Skeletal muscle cell (primary cell): ENCODE measurements at places on chromosomes 5 and 9.

DNA sequence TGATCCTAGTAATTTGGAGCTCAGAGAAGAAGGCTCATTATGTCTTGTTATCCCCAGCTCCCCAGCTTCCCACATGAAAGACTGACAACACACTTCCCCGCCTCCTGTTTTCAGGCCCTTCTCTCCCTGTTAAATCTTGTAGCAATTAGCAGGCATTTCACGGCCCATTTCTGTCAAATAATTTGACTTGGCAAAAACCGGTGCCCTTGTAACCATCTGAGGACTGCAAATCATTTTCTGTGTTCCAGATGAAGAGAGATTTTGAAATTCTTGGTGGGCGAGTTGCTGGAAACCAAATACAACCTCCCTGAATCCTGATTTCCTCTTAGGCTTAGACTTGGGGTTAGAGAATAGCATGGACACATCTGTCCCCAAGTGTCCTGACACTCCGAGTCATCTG lies 109.7 kb downstream of the MSX2 start:
- DNase-seq, result no peak

DNA sequence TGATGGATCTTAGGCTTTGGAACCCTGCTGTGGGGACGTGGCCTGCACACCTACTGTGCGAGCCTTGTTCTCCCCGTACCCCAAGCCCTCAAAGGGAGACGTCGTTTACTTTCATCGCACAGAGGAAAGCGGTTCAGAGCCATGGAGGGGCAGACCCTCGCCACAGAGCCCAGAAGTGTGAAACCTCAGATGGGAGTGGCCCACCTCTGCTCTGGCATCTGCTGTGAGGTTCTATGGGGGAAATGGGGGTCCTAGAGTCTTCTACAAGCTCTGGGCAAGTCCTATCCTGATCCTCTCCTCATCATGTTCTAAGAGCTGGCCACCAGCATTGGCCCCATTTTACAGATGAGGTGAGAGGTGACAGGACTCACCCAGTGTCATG lies 3.7 kb upstream of the RNF44 start:
- no peak for DNase-seq

DNA sequence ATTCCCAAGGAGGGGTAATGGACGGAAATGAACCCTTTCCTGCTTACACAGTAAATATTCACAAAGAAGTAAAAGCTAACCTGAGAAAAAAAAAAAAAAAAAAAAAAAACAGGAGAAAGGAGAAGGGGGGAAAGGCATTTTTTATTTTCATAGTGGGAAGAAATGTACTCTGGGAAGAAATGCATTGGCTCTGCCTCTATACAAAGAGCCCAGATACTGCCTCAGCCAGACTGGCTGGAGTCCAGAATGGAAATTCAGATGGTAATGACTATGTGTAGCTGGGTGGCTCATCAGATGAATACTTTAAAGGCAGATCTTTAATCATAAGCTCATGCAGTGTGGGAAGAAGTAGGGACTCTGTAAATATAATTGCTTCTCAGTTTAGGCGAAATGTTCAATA lies 124.9 kb upstream of the ZNF608 start:
- DNase-seq, result no peak

- no peak for DNase-seq
Observed at GRCh38 chr5:109161914-109162683, 247.7 kb downstream of the PJA2 start.

DNA sequence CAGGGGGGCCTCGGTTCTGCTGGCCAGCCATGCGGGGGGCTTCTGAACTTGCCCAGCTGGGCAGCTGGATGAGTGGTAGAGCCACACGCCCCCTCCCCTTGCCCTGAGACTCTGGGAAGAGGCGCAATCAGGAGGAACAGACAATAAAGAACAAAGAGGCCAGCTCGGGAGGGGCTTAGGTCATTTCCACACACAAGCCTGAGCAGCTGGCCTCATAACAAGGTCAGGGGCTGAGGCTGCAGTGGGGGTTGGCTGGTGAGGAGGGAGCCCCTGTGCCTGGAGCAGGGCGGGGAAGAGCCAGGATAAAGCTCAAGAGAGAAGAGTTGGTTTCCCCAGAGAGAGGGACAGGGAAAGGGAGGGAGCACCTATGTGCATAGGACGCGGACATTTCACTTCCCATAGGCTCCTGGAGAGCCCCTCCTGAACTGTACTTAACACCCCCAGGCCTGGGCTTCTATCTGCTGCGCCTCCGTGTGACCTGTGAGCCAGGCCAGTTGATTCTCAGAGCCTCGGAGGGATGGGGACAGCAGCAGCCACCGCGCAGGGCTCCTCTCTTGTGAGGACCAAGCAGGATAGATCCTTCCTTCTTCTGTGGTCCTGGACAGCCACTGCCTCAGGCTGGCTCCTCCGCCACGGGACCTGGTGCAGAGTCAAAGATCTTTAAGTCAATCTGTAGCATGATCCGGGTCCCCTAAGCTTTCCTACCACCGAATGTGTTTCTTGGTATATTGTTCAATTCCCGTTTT lies 75.3 kb upstream of the GGTA1 start:
- no peak for DNase-seq

- DNase-seq, result no peak
Observed at GRCh38 chr5:39055027-39055767, 19.0 kb downstream of the RICTOR start.

GRCh38 chr9:137671196-137671538 lies 52.4 kb downstream of the EHMT1 start:
- DNase-seq, result no peak

- peak; percentile 25 for DNase-seq
Observed at GRCh38 chr5:136781464-136781863, 416.1 kb upstream of the TRPC7 start.

- DNase-seq, result no peak
Observed at GRCh38 chr5:65462139-65462705, 19.5 kb downstream of the ADAMTS6 start.

DNA sequence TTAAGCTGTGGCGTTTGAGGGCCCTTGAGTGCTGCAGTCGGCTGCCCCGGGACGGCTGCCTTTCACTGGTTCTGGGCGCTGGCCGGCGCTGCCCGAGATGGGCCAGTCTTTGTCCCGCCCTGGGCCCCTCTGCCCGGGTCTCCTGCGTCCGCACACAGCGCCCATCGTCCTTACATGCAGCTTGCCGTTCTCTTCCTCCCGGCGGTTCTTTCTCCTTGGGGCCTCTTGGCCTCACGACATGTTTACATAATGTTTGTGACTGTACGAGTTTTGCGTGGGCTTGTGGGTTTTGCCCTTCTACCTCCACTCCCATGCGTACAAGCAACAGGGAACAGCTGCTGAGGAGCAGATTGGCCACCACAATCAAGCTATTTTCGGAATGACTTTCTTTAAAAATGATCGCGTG lies 618 bp downstream of the TNPO1 start:
- peak; percentile 36 for DNase-seq

- no peak for DNase-seq
Observed at GRCh38 chr9:135014311-135015010, 73.0 kb upstream of the OLFM1 start.

DNA sequence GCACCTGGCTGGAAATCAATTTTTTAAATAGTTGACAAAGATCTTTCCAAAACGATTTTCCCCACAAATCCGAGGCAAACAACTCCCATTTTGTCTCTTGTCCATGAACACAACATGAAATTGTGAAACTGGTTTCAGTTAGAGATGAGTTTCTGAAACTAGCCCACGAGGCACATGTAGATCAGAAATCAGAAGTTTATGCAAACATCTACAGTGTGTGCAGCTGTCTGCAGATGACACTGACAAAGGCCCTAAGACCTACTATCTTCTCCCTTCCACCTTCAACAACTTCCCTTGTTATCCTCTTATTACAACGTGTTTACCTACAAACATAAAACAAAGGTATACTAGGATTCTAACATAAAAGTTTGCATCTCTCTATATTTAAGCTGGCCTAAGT lies 183.3 kb downstream of the DIRAS2 start:
- no peak for DNase-seq

GRCh38 chr9:34413231-34413852 lies 36.6 kb upstream of the MYORG start:
- no peak for DNase-seq

DNA sequence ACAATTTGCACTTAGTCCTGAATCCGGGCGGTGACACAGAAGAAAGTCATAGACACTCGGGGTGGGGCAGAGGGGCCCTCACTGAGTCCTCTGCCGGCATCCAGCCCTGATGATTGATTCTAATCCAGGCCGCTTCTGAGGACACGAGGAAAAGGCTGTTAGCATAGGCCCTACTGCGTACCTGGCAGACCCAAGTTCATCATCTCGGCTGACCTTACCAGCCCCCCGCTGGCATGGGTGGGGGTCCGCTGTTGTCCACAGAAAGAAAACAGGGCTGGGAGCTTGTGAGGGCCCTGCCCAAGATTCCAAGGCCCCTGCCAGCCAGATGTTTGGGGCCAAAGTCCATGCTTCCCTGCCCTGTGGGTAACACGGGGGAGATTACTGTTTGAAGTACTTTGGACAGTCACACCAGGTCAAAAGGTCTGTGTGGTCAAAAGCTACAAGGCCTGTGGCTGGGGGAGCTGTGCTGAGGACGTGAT lies 24.5 kb downstream of the ERGIC1 start:
- DNase-seq, result no peak

DNA sequence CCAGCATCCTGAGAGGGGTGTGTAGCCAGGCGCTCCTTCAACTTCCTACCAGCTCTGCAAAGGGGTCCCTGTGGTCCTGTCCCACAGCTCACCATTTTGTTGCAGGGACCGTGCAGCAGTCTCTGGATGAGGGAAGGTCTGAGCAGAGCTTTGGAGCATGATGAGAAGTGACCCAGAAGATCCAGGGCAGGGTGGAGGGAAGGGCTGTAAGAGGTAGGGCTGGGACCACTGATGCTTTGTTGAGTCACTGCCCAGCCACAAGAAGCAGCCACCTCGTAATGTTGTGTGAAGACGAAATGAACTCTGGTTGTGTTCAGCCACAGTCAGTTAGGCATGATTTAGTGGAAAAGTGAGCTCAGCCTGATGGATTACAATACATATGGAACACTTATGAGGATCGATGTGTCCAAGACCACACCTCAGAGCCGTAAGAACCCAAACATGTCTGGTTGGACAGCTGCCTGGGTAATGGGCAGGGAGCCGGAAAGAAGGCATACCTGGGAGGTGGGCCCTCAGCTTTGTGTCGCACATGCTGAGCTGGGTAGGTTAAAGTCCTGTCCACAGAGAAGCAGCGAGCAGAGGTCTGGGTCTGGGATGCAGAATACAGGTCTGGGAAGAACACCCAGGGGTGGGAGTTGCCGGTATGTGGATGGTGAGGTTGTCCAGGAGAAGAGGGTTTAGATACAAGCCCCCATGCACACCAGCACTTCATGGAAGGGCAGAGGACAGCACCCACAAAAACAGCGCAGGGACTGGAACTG lies 250.1 kb downstream of the GADD45G start:
- DNase-seq, result no peak

GRCh38 chr5:20949636-20950035 lies 961.6 kb upstream of the CDH18 start:
- no peak for DNase-seq

DNA sequence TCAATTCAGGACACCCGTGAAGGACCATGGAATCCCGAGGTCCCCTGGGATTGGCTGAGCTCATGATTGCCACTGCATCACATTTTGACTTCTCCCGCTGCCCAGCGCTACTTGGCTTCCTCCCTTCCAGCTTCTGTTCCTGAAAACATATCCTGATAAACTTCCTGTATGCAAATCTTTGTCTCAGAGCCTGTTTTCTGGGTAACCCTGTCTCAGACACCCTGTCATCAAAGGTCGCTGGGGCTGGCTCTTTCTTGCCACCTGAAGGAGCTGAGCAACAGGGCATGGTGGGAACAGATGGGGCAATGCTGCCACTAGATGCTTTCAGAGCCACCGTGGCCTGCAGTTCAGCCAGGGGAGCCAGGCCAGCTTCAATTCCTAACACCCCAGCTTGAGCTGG lies 154.3 kb upstream of the TBC1D2 start:
- DNase-seq, result no peak

GRCh38 chr9:5834214-5834613 lies 1.3 kb upstream of the ERMP1 start:
- DNase-seq, result no peak

GRCh38 chr5:168613996-168614395 lies 34.8 kb upstream of the PANK3 start:
- DNase-seq, result no peak

- no peak for DNase-seq
Observed at GRCh38 chr9:131732061-131732526, 7.8 kb downstream of the RAPGEF1 start.

DNA sequence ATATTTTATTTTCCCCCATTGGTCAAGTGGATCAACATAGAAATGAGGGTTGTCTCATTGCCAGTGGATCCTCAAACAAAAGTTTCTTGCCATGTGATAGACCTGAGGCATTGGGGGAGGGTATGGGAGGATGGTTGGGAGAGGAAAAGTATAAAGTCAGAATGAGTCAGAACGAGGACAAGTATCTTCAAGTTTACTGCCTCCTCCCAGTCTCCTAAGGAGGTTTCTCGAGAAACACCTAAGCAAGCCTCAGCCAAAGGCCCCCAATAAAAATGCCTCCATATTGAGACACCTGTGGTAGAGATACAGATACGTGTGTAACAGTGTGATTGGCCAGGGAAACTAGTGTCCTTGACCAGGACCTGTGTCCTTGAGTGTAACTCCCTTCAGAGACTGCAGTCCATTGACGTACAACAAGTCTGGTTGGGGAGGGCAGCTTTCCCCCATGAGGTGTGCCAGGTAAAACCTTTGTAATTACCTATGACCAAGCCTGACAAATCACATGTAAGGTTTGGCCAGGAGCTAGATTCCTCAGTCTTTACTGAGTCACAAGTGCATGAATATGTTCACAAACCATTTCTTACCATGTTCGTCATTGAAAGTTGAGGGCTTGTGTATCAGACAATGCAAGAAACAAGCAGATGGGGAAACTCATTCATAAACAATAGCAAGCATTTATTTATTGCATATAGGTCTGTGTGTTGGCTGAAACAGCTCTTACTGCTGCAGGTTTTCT lies 198.6 kb upstream of the SH3GL2 start:
- DNase-seq, result no peak

- DNase-seq, result no peak
Observed at GRCh38 chr9:93681269-93682154, 105.1 kb downstream of the PHF2 start.

GRCh38 chr9:99748266-99748665 lies 73.4 kb upstream of the NR4A3 start:
- DNase-seq, result no peak

- DNase-seq, result peak; percentile 63
Observed at GRCh38 chr5:6704361-6704851, 8.8 kb upstream of the TENT4A start.

DNA sequence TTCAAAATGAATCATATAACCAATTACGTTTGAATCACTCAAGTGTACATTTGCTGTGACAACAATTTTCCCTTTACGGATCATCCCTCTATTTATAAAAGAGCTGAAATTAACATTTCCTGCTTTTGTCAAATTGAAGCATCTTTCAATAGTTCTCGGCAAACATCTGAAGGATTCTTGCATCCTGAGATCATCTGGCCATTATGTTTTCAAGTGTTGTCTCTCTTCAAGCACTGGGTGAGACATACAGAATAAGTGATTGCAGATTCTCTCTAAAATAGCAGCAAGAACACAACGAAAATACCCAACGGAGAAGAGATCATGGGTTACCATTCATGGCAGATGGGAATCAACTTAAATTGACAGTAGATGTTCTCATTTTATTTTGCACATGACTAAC lies 283.4 kb upstream of the GRAMD2B start:
- DNase-seq, result no peak
